ENCODE measurements at places on chromosomes 16 and 17.

GRCh38 chr17:83064021-83064731 lies 15.2 kb upstream of the METRNL start:
- peak; percentile 14 for DNase-seq

DNA sequence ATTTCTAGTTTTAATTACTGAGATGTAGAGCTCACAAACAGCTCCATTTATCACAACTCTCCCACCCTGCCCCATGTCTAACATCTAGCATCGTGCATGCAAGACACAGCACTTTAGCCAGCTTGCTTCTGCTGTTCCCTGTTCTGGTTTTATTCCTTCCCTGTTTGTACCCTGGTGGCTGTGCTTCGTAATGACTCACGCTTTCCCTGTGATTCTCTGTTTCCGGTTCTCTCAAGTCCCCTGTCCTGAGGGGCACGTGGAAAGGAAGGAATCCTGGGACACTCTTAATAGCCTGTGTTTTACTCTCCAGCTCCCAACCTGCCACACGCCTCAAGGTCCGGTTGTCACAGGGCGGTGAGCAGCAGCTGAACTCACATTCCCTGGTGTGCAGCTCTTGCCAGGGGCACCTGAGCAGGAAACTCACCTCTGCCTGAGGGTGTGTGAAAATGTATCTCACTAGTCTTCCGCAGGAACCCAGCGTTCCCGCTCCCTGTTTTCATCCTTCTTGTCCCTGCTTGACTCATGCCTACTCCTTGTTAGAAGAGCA lies 10.6 kb downstream of the SHISA6 start:
- no peak for DNase-seq

DNA sequence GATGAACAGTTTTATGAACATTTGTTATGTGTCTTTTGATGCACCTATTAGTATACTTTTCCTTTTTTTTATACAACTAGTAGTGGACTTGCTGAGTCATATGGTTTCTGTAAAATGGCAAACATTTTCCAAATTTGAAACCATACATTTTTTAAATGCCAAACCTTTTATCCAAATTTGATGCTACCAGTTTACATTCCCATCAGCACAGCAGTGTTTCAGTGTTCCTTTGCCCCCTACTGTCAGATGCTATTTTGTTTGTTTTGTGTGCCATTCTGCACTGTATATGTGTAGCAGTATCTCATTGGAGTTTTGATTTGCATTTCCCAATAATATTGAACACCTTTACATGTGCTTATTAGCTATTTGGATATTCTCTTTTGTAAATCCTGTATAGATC lies 219.4 kb downstream of the TANC2 start:
- no peak for DNase-seq

DNA sequence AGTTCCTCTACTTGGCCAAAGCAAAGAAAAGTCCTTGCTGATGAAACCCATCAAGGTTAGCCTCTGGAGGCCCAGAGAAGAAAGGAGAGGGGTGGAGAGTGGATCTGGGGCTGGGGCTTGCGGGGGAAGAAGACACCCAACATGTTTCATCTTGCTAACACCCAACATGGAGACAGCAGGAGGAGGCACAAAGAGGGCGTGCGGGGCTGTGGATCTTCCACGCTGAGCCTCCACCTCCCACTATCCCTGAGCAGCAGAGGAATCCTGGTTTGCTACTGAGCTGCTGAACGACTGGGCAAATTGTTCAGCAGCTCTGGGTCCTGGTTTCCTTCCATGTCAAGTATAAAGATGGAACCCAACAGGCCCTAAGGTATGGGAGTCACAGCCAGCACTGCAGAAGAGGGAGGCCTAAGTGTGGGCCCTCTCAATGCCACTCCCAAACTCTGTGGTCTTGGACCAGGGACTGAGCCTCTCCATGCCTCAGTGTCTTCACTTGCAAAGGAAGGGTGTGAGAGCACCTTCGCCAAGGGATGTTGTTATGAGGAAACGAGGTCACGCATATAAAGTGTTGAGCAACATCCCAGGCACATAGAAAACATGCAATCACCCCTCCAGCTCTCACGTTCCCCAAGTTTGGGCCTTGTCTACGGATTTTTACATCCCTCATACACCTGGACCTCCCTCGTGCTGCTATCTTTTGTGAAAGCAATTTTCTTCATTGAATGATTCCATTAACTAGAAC lies 122.5 kb downstream of the XYLT1 start:
- DNase-seq = no peak

DNA sequence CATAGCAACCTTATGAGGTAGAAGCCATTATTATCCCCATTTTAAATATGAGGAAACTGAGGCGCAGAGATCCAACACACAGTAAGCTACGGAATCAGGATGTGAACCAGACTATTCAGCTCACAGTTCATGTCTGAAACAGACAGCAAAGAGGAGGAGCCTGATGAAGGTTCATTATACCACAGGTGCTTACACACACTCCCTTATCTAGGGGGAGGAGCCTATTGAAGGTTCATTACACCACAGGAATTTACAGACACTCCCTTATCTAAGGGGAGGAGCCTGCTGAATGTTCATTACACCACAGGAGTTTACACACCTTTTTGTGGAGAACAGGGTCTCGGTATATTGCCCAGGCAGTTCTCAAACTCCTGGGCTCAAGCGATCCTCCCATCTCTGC lies 21.9 kb downstream of the C16orf95 start:
- DNase-seq = no peak

DNA sequence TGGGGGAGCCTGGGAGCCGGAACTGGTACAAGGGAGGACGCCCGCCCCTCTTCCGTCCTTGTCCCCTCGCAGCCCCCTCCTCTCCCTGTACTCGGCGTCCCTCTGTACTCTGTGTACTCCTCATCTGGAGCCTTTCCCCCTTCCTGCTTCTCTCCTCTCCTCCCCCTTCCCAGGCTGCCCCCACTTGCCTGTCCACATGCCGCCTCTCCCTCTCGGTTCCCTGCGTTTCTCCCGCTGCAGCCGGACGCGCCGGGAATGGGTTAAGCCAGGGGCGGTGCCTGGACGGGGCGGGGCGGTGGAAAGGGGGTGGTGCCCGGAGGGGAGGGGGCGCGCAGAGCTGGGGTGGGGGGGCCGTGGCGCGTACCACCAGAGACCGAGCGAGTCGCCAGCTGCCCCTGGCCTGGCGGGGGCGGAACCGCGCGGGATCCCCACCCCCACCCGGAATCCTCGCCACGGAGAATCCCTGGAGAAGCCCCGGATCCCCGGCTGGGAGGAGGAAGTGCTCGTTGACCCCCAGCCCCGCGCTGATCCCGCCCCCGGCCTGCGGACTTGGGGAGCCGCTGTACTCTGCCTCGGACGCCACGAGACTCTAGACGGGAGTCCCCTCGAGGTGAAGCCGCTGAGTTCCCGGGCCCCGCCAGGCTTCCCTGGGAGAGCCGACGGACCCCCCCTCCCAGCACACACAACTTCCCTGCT lies 22.6 kb downstream of the GJD3 start:
- DNase-seq = peak; percentile 93

GRCh38 chr17:18946536-18946935 lies 5.4 kb upstream of the SLC5A10 start:
- DNase-seq = no peak

DNA sequence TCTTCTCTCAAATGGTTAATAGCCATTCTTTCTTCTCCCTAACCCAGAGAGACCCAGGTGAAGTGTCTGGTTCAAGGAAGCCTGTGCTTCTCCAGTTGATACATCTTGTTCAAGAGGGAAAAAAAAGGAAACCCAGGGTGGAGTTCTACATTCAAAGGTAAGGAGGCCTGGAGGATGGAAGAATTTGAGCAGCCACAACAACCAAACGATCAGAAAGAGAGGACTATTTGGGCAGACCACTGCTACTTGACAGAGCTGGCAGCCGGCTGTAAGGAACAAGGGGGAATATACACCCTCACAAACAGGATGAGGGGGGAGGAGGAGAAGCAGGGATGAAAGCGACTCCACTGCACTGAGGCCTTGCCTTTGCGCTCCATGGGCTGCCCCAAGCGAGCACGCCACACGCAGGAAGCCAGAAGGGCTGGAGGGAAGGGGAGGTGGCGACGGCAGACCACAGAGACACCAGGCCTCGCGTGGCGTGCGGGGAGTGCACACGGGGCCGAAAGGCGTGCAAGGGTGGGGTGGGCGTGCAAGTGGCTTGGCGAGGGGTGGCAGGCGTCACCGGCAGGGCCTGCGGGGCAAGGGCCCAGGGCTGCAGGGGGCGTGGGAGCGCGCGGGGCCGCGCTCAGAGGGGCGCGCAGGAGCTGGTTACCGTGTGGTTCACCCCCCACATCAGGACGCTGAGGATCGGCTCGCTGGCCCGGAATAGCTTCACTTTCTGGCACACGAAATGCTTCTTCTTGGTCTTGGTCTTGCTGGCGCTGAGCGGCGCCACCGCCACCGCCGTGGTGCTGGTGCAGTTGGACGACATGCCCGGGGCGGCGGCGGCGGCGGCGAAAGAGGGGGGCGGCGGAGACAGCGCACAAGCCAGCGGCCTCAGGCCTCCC lies 499 bp downstream of the PIP4K2B start:
- peak; percentile 63 for DNase-seq

- no peak for DNase-seq
These were observed 1.5 kb upstream of the LIMD2 start for GRCh38 chr17:63701456-63701820.
